ENCODE measurements at places on chromosomes 12 and 14.

- DNase-seq = no peak
Observed at GRCh38 chr12:106341086-106341877, 16.3 kb upstream of the POLR3B start.

DNA sequence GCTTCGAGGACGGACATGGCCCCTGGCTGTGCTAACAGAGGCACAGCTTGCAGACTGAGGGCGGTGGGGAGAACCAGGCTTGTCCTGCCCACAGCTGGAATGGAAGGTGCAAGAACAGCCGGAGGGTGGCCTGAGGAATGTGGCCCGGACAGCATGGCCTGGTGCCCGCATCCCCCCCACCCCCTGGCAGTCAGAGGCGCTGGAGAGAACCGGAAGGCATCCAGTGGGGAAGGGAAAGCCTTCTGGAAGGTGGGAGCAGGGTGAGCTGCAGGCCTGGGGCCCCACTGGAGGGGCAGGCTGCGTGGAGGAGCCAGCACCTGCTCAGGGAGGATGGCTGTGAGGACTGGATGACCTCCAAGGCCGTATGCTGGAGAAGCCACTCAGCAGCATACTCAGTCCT, 8.1 kb upstream of the CYP46A1 start:
- DNase-seq = no peak

DNA sequence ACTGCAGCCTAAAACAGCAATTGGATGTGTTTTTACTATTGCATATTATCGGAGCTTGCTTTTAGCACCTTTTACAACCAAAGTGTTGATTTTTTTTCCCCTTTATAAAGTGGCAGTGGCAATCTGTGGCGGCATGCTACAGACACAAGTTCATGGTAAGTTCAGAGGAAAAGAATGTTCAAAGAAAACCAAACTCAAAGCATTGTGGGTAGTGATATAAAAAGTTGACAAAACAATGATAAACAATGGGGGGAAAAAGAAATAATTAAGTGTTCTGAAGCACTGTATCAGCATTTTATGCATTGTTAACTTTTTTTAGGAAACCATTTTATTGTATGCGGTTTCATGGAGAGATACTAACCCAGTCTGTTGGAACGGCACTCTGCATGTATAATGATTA, 492.0 kb upstream of the SOX5 start:
- DNase-seq = no peak

DNA sequence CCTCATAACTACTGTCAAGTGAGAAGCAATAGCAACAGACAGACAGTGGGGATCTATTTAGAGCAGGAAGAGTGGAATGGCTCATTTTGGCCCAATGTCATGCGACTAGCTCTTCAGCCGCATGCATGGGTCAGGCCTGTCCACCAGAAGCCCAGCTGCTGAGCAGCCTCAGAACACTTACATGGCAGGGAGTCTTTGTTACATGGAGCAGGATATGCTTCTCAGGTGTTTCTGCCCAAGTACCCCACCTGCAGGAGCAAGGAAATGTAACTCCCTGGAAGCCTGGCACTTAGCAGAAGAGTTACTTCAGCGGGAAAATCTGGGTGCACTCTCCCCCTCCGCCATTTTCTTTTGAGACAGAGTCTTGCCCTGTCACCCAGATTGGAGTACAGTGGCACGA, 73.5 kb upstream of the ARHGAP5 start:
- no peak for DNase-seq

DNA sequence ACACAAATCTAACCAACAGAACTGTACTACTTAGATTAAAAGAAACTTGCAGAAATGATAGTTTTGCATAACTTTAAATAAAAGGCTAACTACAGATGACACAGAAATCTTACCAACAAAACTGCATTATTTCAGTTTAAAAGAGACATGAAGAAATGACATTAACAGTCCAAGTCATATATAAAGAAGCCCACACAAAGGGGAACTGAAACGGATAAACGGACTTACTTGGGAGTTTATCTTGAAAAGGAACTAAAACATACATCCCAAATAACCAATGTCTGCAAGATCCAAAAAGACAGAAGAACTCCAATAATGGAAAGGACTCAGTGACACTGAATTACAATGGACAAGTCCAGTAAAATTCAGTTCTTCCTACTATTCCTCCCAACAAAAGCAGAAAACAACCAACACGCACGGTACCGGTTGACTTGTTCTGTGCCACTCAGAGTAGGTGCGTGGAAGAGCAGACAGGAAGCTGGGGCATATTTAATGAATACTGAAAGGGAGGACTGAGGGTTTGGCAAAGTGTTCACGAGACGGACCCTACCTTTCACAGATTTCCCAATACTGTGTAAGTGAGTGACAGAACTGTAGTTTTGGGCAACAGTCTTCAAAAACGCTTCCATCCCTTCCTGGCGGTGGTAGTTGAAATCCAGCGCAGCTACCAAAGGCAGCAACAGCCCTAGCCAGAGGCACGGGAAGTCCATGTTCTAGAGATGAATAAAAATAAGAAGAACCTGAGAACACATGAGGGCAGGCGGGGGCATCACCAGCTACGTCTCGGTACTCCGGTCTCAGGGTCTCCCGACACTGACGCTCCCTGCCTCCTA, 627 bp downstream of the CPM start:
- no peak for DNase-seq

DNA sequence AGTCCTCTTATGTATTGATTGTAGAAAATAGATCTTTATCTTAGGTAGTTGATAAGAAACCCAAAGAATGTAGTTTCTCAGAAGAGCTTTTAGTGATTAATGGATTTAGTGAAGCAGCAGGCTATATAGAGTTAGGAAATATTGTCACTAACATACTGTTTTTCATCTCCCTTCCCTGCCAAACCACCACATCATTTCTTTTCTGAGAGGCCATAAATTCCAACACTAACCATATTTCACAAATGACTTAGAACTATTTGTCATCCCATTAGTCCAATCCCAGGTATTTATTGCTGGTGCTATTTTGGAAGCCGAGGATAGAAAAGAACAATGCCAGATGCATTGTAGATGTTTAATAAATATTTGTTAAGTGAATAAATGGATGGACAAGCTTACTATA, 185.7 kb downstream of the KICS2 start:
- no peak for DNase-seq

DNA sequence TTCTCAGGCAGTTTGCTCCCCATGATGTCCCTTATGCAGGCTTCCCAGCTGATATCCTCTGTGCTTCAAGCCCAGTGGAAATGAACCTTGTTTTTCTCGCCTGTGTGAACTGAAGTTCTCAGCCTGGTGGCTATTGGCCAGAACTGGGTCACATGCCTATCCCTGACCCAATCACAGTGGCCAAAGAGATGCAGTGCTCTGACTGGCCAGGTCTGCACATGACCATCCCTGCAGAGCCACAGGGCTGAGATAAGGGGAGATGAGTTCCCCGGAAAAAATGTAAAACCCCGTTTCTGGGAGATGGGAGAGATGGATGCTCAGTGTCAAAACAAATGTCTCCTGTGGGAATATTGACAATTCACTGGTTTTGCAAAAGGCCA, 34.7 kb upstream of the FZD10 start:
- DNase-seq = no peak

GRCh38 chr12:13981990-13982389, 588 bp upstream of the GRIN2B start:
- no peak for DNase-seq

DNA sequence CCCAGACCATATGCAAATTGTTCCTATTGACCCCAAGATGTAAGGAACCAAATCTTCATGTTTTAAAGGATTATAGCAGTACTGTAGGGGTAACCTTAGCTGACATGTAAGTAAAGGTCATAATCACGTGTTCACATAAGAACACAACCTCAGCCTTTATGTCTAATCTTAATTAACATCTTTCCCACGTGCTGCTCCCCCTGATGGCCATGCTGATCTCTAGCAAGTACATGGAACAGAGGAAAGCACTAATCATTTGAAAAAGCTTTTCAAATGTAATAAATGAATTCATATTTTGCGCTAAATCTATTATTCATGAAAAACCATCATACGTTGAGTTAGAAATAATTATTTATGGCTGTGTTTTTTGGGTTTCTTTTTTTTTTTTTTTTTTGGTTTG, 30.5 kb upstream of the ITPR2 start:
- no peak for DNase-seq

DNA sequence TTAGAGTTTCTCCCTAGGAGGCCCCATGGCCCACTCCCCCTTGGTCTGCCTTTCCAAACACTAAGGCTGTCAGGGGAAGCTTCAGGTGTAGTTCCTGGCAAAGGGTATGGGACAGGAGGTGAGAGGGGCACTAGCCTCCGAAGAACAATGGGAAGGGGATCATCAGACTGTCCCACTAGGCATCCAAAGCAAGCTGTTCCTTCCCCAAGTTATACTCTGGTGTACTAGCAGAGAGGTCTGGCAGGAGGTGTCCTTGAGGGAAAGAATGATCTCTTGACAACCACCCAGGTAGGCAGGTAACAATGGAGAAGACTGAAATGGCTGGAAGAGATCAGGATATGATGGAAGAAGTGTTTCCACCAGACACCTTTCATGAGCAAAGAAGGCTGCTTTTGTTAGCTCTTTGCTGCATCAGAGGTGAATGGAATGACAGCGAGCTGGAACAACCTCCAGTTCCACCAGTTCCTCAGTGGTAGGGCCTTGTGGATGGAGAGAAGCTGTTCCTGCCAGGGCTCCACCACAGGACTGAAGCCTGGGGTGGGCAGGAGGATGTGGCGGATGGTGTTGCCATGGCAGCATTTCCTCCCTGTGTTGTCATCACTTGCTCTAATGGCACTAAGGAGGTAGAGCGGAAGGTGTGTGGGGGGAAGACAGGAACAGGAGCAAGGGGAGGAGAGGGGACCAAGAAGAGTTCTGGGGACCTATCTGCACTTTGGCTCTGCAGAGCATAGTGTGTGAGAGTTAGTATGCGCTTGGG, 2.3 kb upstream of the AGAP2 start:
- DNase-seq = peak; percentile 51

DNA sequence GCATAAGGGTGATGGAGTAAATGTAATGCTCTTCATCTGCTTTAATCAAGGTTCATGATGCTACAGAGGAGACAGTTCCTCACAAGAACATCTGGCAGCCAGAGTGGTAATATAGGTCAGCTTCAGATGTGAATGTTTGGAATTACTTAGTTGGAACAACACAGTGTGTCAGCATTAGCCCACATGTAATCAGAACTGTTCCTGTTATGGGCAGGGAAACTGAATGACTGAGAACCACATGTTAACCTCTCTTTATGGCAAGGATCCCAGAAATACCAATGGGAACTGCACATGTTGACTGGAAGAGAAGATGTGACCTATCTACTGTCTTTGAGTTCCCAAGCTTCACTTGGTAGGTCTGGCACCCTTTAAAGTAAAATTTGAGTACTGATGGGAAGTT, 390.1 kb upstream of the PDE3A start:
- DNase-seq = no peak

- DNase-seq = no peak
Observed at GRCh38 chr12:162467-163307, 51.3 kb downstream of the SLC6A12 start.

DNA sequence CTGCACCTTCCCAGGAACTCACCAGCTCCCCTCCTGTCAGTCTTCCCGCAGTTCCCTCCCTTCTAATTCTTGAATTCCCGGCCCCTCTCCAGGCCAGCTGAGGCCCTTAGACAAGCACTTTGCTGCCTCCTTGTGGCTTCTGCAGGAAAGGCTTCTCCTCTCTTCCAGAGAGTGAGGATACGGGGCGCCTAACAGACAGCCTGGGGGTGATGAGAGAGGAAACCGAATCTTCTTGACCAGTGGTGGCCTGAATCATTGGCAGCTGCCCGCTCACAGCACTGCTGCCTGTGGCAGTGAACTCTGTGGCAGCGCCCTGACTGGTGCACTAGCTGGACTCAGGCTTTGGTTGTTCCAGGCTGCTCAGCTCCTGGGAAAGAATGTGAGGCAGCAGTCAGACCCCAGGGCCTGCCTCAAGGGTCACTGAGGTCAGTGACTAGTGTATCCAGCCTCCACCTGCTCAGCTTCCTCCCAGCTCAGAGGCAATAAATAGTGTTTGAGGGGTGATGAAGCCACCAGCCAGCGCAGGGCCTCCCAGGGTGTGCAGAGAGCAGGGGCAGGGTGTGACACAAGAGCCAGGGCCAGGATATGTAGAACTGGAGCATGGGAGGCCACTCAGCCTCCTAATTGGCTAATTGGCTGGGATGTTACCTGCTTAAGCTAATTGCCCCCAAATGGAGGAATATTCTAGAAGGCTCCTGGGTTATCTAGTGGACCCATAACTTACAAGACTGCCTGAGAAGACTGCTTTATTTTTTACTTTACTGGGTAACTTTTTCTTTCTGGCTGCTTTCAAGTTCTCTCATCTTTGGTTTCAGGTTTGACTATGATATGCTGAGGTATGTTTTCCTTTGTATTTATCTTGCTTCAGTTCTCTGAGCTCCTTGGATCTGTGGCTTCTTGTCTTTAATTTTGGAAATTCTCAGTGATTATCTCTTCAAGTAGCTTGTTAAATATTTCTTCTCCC, 12.9 kb upstream of the MCRS1 start:
- peak; percentile 60 for DNase-seq

DNA sequence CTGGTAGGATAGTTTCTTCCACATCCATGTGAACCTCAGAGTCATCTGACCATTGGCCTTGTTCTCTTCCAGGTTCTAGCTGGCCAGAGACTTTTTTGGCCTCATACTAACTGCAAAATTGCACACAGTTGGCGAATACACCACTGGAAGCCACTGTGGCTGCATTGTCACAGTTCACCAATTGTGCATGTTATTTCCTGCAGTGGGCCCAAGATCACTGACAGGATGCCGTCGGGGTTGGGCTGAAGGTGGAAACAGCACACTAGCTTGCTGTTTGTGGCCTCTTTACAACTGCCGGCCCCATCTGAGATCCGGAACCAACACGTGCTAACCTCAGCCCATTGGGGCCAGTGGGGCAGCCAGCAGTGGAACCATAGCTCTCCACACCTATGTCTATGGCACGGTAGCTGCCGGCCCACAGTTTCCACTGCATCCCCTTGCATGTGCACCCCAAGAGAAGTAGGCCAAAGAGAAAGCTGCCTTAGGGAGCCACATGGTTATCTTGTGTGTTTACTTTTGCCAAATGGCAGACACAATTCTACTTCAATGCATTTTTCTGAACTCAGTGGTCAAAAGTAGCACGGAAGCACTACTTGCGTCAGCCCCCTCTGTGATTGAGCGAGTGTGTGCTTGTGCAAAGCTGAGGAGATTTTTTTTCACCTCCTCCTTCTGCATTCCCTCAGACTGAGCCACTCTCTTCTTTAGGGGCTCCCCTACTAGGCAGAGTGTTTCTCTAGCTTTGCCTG, 464.0 kb downstream of the RAD51B start:
- no peak for DNase-seq

DNA sequence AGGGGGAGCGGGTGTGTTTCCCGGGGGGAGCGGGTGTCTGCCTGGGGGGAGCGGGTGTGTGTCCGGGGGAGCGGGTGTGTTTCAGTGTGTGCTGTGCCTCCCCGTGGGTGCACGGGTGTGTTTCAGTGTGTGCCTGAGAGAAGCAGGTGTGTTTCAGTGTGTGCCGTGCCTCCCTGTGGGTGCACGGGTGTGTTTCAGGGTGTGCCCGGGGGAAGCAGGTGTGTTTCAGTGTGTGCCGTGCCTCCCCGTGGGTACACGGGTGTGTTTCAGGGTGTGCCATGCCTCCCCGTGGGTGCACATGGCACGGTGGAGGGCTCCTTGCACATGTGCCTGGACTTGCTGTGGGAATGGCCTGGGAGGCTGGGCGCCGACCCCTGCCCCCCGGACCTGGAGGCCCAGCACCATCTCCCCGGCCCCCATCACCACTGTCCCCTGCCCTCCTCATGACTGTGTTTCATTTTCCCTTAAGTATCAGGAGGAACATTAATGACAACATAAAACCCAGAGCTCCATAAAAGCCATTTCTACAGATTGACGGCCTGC, 38.7 kb downstream of the FBRSL1 start:
- no peak for DNase-seq
